ENCODE measurements at places on chromosomes 3 and 15. TPM values are rescaled to one million over a fixed set of nuclear protein-coding genes. Genes with fewer than 3 reads are reported as not detected.

- no peaks in the 10 kb centered on the region for H3K27me3 ChIP-seq
- peaks cover 13% of the 10 kb centered on the region for H3K4me1 ChIP-seq
- H3K36me3 ChIP-seq: peaks cover 14% of the 10 kb centered on the region
These were observed 17.3 kb downstream of the ABHD5 start for GRCh38 chr3:43707998-43708397.

GRCh38 chr3:36693670-36694069 is 70.7 kb downstream of the DCLK3 start:
- H3K4me1 ChIP-seq: no peaks in the 10 kb centered on the region
- no peaks in the 10 kb centered on the region for H3K36me3 ChIP-seq
- no peak overlapping the region for H3K4me3 ChIP-seq
- peaks cover 17% of the 10 kb centered on the region for H3K27me3 ChIP-seq
- H3K27ac ChIP-seq: no peak overlapping the region

DNA sequence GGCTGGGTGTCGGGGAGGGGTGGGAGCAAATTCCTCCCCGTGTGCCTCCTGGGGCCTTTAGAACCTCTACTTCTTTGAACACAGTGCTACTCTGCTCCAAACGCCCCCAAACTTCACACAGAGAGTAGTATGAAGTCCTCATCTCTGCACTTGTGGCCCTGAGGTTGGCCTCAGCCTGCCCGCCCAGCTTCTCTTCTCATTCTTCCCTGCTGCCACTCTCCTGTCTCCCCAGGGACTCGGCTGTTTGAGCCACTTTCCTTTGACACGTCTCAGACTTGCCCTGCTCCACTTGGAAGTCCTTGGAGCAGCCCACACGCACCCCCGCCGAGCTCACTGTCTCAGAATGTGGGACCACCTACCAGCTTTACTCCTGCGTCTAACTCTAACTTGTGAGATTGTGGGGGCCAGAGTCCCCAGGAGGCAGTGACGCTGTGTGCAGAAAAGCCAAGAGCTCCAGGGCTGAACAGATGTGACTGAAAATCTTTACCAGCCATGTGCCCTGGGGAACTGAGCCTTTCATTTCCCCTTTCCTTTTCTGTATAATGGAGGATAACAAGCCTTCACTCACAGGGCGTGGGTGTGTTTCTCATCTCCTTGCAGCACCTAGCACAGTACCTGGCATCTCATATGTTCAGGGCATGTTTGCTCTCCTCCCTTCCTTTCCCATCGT is 233.6 kb upstream of the CTDSPL start:
- H3K27ac ChIP-seq: no peak overlapping the region
- H3K4me1 ChIP-seq: no peaks in the 10 kb centered on the region
- no peaks in the 10 kb centered on the region for H3K36me3 ChIP-seq
- no peaks in the 10 kb centered on the region for H3K27me3 ChIP-seq
- H3K4me3 ChIP-seq: no peak overlapping the region

DNA sequence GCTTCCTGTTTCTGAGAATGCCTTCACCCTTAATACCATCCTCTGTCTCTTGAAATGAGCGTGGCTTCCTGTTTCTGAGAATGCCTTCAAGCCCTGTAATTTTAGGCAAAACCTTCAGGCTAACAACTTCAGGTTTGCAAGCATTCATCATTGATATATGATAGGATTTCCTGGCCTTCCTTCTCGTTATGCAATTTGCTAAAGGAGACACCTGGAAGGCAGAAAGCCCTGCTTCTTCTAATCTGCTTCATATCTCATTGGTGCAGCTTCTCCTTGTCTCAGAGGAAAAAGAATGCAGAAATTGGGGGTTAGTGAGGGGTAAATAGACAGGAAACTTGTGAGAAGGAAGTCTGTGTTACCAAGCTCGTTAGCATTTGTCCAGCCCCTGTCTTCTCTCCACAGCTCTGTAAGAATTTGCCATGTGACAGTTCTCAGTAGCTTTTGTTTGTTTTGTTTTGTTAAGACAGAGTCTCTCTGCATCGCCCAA is 7.3 kb downstream of the ARL6IP5 start:
- H3K4me1 ChIP-seq: peaks cover 91% of the 10 kb centered on the region
- H3K36me3 ChIP-seq: peaks cover 28% of the 10 kb centered on the region
- H3K4me3 ChIP-seq: peak overlapping the region; percentile 71
- H3K27me3 ChIP-seq: no peaks in the 10 kb centered on the region
- peak overlapping the region; percentile 100 for H3K27ac ChIP-seq

GRCh38 chr15:36617529-36618196 is 38.2 kb downstream of the CDIN1 start:
- no peaks in the 10 kb centered on the region for H3K36me3 ChIP-seq
- no peak overlapping the region for H3K4me3 ChIP-seq
- peaks cover 8% of the 10 kb centered on the region for H3K4me1 ChIP-seq
- no peaks in the 10 kb centered on the region for H3K27me3 ChIP-seq
- no peak overlapping the region for H3K27ac ChIP-seq

DNA sequence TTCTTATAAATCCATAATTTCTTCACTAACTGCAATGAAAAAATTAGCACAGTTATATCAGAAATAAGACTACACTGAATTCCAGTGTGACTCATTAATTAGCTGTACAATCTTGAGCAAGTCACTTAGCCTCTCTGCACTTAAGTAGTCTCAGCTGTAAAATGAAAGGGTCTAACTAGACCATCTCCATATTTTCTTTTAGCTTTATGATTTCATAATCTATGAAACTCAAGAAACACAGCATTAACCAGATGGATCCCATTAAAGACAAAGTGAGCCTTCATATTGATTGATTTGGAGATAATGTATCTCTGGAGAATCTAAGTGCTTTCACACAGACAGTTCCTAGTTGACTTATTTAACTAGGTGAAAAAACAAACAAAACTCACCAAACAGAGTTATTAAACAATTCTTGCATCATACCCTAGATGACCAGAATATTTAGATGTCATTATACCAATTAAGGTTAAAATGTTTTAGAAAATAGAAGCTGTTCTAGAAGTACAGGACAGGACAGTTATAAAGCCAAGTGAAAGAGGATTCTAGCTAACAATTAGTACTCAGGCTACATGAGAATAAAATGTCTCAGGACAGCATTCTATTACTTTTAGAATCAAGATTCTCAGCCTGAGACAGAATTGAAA is 11.2 kb downstream of the CSNK1G1 start:
- peaks cover 4% of the 10 kb centered on the region for H3K4me1 ChIP-seq
- no peak for DNase-seq

GRCh38 chr3:122942937-122943827 is 84.4 kb downstream of the SEMA5B start:
- peaks cover 8% of the 10 kb centered on the region for H3K27me3 ChIP-seq
- H3K4me3 ChIP-seq: no peak overlapping the region
- no peaks in the 10 kb centered on the region for H3K4me1 ChIP-seq
- DNase-seq: peak; percentile 40

- H3K27ac ChIP-seq: no peak overlapping the region
- no peak overlapping the region for H3K4me3 ChIP-seq
- DNase-seq: no peak
- H3K27me3 ChIP-seq: peaks cover 20% of the 10 kb centered on the region
- no peaks in the 10 kb centered on the region for H3K36me3 ChIP-seq
These were observed 384.9 kb upstream of the NECTIN3 start for GRCh38 chr3:110686701-110687100.

- H3K36me3 ChIP-seq: peaks cover 22% of the 10 kb centered on the region
- H3K4me1 ChIP-seq: peaks cover 96% of the 10 kb centered on the region
- peak overlapping the region; percentile 74 for H3K27ac ChIP-seq
- H3K27me3 ChIP-seq: no peaks in the 10 kb centered on the region
- peak overlapping the region; percentile 97 for H3K4me3 ChIP-seq
These were observed 6.9 kb downstream of the TGFBR2 start for GRCh38 chr3:30613133-30613825.

- H3K4me3 ChIP-seq: no peak overlapping the region
- H3K27me3 ChIP-seq: peaks cover 30% of the 10 kb centered on the region
- peaks cover 6% of the 10 kb centered on the region for H3K4me1 ChIP-seq
- no peak overlapping the region for H3K27ac ChIP-seq
These were observed 18.3 kb upstream of the NTRK3 start for GRCh38 chr15:88274553-88275460.

GRCh38 chr3:45026038-45026437 is at the start of gene CLEC3B:
Gene CLEC3B (plus strand): TSS chr3:45026303. CDS start chr3:45026363, 60 bp downstream.
- no peak for DNase-seq
- no peak within 1 kb of the TSS for H3K27ac ChIP-seq
- no peaks in the 10 kb centered on the region for H3K27me3 ChIP-seq
- H3K4me1 ChIP-seq: peaks cover 4% of the 10 kb centered on the region
- H3K4me3 ChIP-seq: no peak within 1 kb of the TSS

DNA sequence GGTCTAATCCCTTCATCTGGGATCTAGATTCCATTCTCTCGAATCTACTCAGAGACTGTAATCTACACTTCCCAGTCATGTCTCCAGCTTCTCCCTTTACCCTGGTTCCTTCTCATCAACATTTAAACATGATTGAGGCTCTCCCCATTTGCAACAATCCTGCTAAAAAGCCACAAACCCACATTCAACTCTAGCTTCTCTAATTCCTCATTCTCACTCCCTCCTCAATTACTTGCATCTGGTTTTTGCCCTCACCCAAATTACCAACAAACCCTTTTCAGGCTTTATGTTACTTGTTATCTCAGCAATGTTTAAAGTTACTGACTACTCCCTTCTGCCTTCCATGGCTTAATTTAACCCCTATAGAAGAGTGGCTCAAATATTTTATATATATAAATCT is 11.5 kb downstream of the ETFA start:
- peaks cover 2% of the 10 kb centered on the region for H3K36me3 ChIP-seq
- no peak overlapping the region for H3K27ac ChIP-seq
- H3K27me3 ChIP-seq: no peaks in the 10 kb centered on the region
- H3K4me1 ChIP-seq: peaks cover 8% of the 10 kb centered on the region

GRCh38 chr15:76468722-76469121 is 132.1 kb downstream of the ISL2 start:
- DNase-seq: no peak
- H3K27ac ChIP-seq: no peak overlapping the region
- H3K27me3 ChIP-seq: no peaks in the 10 kb centered on the region

GRCh38 chr3:131957511-131957910 is 77.3 kb downstream of the CPNE4 start:
- no peak overlapping the region for H3K4me3 ChIP-seq
- peaks cover 10% of the 10 kb centered on the region for H3K27me3 ChIP-seq
- H3K36me3 ChIP-seq: no peaks in the 10 kb centered on the region
- H3K4me1 ChIP-seq: no peaks in the 10 kb centered on the region

- H3K4me1 ChIP-seq: no peaks in the 10 kb centered on the region
- no peak for DNase-seq
- no peak overlapping the region for H3K27ac ChIP-seq
- H3K4me3 ChIP-seq: no peak overlapping the region
- peaks cover 46% of the 10 kb centered on the region for H3K27me3 ChIP-seq
These were observed 16.9 kb upstream of the FSIP1 start for GRCh38 chr15:39799552-39800011.

GRCh38 chr3:101270149-101270548 is 50.2 kb downstream of the IMPG2 start:
- no peaks in the 10 kb centered on the region for H3K36me3 ChIP-seq
- no peak overlapping the region for H3K4me3 ChIP-seq
- no peaks in the 10 kb centered on the region for H3K27me3 ChIP-seq

DNA sequence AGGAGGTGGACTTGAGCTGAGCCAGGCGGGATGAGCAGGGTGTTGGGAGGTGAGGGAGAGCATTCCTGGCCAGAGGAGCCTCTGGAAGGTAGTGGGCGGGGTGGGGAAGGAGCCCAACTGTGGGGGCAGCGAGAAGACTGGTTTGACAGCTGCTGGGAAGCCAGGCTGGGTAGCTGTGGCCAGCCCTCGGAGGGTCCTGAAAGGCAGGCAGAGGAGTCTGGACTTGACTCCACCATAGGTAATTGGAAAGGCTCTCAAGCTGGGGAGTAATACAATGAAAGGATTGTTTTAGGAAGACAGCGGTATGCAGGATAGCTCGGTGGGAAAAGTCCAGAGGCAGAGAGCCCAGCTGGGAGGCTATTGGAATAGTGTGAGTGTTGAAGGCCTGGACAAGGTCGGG is 17.2 kb downstream of the EPHB3 start:
- peaks cover 14% of the 10 kb centered on the region for H3K27me3 ChIP-seq
- no peak overlapping the region for H3K4me3 ChIP-seq
- H3K4me1 ChIP-seq: peaks cover 6% of the 10 kb centered on the region
- DNase-seq: no peak
- no peak overlapping the region for H3K27ac ChIP-seq
- no peaks in the 10 kb centered on the region for H3K36me3 ChIP-seq

DNA sequence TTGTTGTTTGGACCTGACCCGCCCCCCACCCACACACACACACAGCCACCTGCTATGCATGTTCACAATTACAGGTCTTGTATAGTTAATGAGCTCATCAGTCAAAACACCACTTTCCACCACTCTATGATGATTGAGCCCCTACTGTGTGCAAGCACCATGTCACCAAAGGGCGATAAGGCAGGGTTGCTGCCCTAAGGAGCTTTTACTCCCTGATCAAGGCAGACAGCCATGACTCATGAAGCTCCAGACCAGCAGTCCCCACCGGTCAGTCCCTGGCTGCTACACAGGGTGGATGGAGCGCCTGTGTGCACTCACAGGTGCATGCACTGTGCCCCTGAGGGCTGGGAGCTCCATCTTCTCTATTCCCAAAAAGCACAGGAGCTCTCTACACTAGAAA is 270.6 kb downstream of the CLSTN2 start:
- no peak for DNase-seq

- peaks cover 1% of the 10 kb centered on the region for H3K27me3 ChIP-seq
- H3K27ac ChIP-seq: no peak overlapping the region
- no peaks in the 10 kb centered on the region for H3K36me3 ChIP-seq
- H3K4me3 ChIP-seq: no peak overlapping the region
- no peaks in the 10 kb centered on the region for H3K4me1 ChIP-seq
These were observed 8.8 kb downstream of the NECTIN3 start for GRCh38 chr3:111080413-111080812.

GRCh38 chr3:4825436-4826236 is 153.6 kb upstream of the BHLHE40 start:
- H3K27ac ChIP-seq: peak overlapping the region; percentile 83
- DNase-seq: no peak
- peaks cover 100% of the 10 kb centered on the region for H3K4me1 ChIP-seq
- H3K27me3 ChIP-seq: no peaks in the 10 kb centered on the region
- H3K36me3 ChIP-seq: peaks cover 55% of the 10 kb centered on the region

GRCh38 chr3:46386205-46386604 is 15.5 kb downstream of the CCR5 start:
- H3K4me1 ChIP-seq: peaks cover 26% of the 10 kb centered on the region
- peaks cover 18% of the 10 kb centered on the region for H3K27me3 ChIP-seq
- no peak overlapping the region for H3K4me3 ChIP-seq
- H3K27ac ChIP-seq: no peak overlapping the region
- no peak for DNase-seq

- H3K36me3 ChIP-seq: no peaks in the 10 kb centered on the region
- DNase-seq: no peak
- peaks cover 68% of the 10 kb centered on the region for H3K4me1 ChIP-seq
- no peak overlapping the region for H3K4me3 ChIP-seq
- H3K27me3 ChIP-seq: no peaks in the 10 kb centered on the region
These were observed 181.8 kb downstream of the FOXP1 start for GRCh38 chr3:71401695-71402231.

DNA sequence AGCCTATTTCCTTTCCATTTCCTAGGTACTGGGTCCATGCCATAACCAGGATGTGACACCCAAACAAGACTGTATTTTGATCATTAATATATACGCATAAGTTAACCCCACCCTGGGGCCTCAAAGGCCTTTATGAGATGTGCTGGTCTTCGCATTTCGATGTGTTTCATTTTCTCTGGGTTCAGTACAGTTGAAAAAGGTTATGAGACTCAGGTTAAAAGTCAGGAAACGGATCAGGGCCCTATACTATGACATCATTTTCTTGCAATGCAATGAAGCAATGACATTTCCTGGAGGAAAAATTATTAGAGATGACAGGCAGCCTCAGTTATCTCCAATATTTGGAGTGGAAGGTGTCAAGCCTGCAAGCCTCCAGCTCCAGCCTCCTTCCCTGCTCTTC is 31.7 kb downstream of the TMEM212 start:
- peaks cover 13% of the 10 kb centered on the region for H3K27me3 ChIP-seq
- no peak overlapping the region for H3K4me3 ChIP-seq
- H3K4me1 ChIP-seq: peaks cover 18% of the 10 kb centered on the region
- no peak overlapping the region for H3K27ac ChIP-seq

MAP2K5 gene
- 36.2 TPM for total RNA-seq

OXSR1 gene
- total RNA-seq: 46.3 TPM

ATG7 gene
- 38.2 TPM for total RNA-seq

CEP63 gene
- total RNA-seq: 33.6 TPM

CLDN1 gene
- total RNA-seq: 1.6 TPM

FBXO40 gene
- total RNA-seq: not detected

HGD gene
- total RNA-seq: 1.8 TPM

Measured in activated T-cell treated with anti-CD3 and anti-CD28 coated beads, Interleukin-2, amount 50 U/mL, for 72 hours (primary cell).